Activated T-cell treated with anti-CD3 and anti-CD28 coated beads for 1 hour (primary cell): ENCODE measurements at places on chromosomes 11 and 22.

GRCh38 chr11:74138021-74138420, 32.8 kb downstream of the C2CD3 start:
- no peak for DNase-seq

- no peak for DNase-seq
Observed at GRCh38 chr11:117074119-117074518, 24.1 kb downstream of the SIK3 start.

GRCh38 chr11:123246749-123247495, 51.9 kb upstream of the CLMP start:
- peak; percentile 80 for DNase-seq

DNA sequence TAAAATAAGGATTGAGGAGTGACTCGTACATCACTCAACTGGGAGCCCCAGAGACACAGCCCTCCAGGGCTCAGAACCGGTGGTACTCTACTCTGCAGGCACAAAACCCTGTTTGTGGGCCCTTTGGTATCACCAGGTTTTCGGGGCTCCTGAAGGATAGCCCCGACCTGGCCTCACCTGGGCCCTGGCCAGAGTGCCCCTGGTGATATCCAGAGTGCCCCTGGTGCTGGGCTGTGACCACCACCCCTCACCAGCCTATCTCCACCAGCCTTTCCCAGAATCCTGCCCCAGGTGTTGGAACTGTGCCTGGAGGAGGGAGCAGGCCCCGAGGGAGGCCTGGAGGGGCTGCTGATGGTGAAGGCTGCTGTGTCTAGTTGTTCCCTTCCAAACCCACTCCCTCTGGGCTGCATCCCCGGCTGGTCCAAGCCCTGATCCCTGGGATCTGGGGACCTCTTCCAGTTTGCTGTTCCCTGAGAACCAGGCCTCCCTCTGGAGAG, 2.2 kb upstream of the GGT5 start:
- no peak for DNase-seq

- DNase-seq: no peak
Observed at GRCh38 chr11:125593114-125593820, 615 bp downstream of the STT3A start.

- no peak for DNase-seq
Observed at GRCh38 chr11:36361472-36361871, 65.4 kb downstream of the PRR5L start.

DNA sequence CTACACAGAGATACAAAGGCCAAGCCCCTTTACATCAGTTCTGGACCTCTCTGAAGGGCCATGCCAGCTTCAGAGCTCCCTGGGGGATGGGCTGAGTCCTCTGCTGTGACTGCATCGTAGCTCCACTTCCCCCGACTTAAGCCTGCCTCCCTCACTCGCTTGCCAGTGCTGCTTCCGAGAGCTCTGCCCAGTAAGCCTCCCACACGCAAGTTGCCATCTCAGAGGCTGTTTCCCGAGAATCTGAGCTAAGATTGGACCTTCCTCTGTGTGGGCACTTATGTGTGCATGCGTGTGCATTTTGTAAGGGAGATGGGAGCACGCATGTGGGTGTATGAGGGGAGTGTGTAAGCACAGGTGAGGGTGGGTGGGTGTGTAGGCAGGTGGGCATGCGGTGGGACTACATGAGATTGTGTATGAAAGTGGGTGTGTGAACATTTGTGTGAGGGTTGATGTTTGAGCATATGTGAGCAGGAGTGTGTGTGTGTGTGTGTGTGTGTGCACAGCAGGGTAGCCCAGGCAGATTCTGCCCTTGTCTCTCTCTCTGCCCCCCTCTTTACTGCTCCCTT, 163.0 kb upstream of the SYT13 start:
- DNase-seq: no peak

GRCh38 chr11:13348305-13348704, 70.7 kb downstream of the BMAL1 start:
- DNase-seq: no peak

GRCh38 chr11:7457211-7457610, 28.1 kb upstream of the OLFML1 start:
- no peak for DNase-seq

GRCh38 chr22:22547692-22548300, 11.3 kb downstream of the PRAME start:
- no peak for DNase-seq

DNA sequence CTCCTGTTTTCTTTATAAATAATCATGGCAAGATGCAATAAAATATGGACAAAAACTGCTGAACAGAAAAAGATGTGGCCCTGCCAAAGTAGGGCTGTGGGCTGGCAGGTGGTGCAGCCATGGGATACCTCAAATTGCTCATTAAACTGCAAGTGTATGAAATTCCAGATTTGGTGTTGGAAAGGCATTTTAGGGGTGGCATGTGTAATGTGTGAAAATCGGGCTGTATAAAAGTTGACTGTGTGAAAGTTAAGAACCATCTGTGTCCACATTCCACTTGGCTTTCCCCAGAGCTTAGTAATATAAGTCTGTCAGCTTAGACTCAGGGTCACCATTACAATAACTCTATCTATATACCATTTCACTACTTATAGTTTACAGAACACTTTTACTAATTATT, 34.8 kb upstream of the FZD4 start:
- no peak for DNase-seq

- no peak for DNase-seq
Observed at GRCh38 chr22:43205261-43205691, 18.3 kb upstream of the TTLL12 start.

- DNase-seq: no peak
Observed at GRCh38 chr22:40541300-40541699, 95.2 kb downstream of the MRTFA start.

- no peak for DNase-seq
Observed at GRCh38 chr22:42865536-42865935, 8.5 kb upstream of the ARFGAP3 start.

- no peak for DNase-seq
Observed at GRCh38 chr22:28799606-28800307, 612 bp downstream of the XBP1 start.

- DNase-seq: peak; percentile 11
Observed at GRCh38 chr22:40462195-40462984, 92.0 kb downstream of the SGSM3 start.

GRCh38 chr22:35344956-35345690, 35.8 kb upstream of the HMOX1 start:
- DNase-seq: no peak

- no peak for DNase-seq
Observed at GRCh38 chr11:119316729-119317591, at the start of gene MCAM. Gene MCAM, minus strand, starts transcription at chr11:119317130. Its CDS starts 29 bp downstream, at chr11:119317101.

- DNase-seq: no peak
Observed at GRCh38 chr11:96103102-96103501, 179.2 kb upstream of the MTMR2 start.

GRCh38 chr22:24843048-24843447, 37.0 kb downstream of the SGSM1 start:
- no peak for DNase-seq

- peak; percentile 16 for DNase-seq
Observed at GRCh38 chr22:37843741-37844089, 419 bp downstream of the ANKRD54 start.

DNA sequence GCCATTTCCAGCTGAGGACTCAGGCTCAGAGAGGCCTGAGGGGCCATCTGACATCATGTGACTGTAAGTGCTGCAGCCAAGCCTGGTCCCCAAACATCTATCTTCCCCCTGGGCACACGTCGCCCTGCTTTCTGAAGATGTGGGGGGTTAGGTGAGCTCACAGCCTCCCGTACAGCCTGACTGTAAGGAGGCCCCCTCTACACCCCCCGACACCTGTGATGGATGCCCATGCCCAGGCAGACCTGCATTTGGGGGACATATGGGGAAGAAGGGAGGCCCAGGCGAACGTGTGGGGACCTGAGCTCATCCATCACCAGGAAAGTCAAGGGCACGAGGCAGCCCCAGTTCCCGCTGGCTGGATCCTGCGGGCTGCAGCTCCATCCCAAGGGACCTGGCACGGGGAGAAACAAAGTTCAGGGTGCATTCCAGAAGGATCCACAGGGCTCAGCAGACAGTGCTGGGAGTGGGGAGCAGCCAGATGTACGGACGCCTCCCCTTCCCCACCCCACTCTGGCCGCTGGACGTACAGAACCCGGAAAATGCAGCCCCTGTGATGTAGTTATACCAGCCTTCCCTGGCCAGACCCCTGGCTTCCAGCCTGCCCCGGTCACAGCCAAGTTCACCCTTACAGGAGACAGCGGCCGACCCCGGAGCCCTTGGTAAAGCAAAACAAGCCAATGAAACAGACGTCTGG, 1431.4 kb downstream of the BRD1 start:
- no peak for DNase-seq

DNA sequence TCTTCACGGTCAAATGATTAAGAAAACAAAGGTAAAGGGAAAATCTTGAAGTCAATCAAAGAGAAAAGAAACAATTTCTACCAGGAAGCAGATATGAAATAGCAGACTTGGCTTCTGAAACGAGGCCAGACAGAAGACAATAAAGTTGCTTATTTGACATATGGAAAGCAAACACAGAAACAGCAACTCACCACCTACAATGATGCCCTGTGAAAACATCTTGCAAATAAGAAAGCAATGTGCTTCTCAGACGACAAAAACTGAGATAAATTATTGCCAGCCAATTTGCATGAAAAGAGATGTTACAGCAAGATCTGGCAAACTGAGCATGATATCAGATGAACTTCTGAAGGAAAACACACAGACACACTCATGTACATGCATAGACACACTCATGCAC, 45.9 kb upstream of the CTSC start:
- DNase-seq: no peak

- DNase-seq: no peak
Observed at GRCh38 chr11:106988151-106989077, 29.9 kb downstream of the GUCY1A2 start.

DNA sequence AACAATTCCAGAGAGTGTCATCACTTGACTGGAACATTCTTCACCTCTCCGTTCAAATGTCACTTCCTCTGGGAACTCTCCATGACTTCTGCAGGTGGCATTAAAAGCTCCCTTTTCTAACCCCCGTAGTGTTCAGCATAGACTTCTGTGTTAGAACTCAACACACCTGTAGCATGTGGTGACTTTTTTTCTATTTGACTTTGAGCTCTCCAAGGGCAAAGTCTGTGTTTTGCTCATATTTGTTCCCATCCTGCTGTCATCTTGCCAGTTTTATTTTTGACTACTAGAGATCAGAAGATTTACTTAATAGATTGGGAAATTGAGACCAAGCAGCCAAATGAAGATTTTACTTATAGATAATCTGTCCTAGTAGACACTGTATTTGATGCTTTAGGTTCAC, 367.1 kb downstream of the INSC start:
- DNase-seq: no peak

GRCh38 chr22:48489551-48490499, 1337.8 kb downstream of the BRD1 start:
- no peak for DNase-seq

DNA sequence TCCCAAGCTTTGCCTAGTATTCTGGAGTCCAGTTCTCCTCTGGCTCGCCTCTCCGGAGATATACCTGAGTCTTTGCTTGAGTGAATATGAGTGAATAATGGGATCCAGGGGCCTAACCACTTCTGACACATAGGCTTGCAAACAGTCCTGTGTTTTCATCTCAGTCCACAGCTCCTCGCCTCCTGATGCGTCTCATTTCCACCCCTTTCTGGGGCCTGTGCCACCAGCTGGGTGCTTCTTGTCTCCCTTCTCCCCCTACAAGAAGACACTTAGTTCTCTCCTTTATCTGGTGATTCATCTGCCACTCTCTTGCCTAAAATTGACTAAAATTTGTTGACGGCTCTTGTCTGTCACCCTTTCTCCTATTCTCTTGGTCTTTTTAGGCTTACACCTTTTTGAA, 44.6 kb downstream of the SFI1 start:
- DNase-seq: no peak

DNA sequence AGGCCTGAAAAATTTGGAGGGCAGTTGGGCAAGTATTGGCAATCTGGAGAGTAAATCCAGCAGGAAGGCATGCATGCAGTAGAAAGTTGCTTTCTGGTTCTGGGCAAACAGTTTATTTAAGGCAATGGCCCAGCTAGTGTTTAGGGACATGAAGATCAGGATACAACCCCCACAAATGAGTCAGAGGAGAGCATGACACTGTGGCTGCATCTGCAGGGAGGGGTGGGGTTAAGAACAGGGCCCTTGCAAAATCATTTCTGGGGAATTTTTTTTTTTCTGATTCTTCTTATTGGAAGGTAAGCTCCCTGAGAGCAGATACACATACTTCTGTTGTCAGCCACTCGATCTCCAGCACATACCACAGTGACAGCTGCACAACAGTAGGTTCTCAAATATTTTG, 61.1 kb downstream of the FDX1 start:
- no peak for DNase-seq

DNA sequence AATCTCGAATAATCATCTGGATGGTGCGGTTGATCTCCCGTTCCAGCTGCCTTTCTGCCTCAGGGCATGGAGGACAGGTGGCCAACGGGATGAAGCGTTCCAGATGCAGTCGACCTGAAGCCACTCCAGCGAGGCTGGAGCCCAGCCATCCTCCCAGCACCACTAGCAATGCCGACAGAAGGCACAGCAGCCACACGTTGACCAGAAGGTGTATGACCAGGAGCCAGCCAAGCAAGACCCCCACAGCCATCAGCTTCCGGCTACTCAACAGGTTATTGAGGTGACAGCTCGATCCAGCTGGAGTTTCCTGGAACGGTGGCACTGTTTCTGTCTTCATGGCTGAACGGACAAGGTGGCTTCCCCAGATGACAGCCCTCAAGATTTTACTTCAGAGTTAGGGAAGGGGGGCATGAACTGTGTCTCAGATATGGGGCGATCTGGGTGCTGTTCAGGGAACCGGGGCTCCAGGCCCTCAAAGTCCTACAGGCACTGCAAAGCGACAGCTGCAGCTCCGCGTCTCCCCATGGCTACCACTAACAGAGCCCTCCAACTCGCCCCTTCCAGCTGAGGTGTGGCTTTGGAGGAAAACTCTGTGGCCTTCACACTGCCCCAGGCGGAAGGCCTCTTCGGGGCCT, 559 bp downstream of the SNX19 start:
- DNase-seq: no peak

- no peak for DNase-seq
Observed at GRCh38 chr22:44266796-44267760, 45.7 kb downstream of the SHISAL1 start.

GRCh38 chr11:10042699-10043098, 251.3 kb downstream of the SBF2 start:
- no peak for DNase-seq

DNA sequence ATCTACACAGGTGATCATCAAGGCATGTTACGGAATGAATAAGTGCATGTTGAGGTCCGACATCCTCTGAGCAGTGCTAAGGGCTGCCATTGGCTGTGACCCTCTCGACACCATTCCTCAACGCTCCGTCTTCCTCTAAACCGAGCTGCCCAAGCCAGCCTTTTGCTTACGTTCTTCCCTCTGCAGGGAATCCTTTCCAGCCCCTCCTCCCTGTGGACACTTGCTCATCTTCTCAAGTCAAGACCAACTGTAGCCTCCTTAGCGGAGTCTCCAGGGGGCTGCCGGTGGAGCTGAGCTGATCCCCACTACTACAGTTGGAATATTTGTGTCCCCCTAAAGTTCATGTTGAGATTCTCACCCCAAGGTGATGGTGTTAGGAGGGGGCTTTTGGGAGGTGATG, 781.0 kb downstream of the TBC1D22A start:
- DNase-seq: no peak
